ENCODE measurements at places on chromosomes 5 and 9.

GRCh38 chr9:34106110-34106509, 20.4 kb downstream of the DCAF12 start:
- no peak for DNase-seq

GRCh38 chr5:179536676-179537075, 13.7 kb upstream of the RUFY1 start:
- DNase-seq: no peak

GRCh38 chr9:137294091-137294680, 7.9 kb downstream of the NRARP start:
- peak; percentile 63 for DNase-seq

DNA sequence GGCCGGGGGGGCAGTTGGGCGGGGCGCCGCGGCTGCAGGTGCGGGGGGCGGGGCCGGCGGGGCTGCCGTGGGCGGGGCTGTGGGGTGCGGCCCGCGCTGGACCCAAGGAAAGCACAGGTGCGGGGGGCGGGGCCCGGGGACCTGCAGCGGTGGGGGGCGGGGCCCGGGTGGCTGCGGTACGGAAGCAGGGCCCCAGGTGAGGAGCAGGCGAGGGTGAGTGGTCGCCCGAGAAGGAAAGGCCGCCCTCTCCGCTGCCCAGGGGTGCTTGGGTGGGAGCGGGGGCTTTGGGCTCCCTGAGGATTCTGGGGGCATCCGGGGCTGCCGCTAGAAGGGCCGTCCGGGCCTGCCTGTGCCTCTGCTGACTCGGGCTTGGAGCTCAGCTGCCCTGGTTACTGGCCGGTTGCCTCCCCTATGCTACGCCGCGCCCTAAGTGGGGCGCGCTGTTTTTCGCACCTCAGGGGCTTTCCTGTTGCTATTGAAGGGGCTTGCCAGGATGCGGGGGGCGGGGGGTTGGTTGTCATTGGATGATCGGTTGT, 767 bp downstream of the RALGPS1 start:
- DNase-seq: no peak

DNA sequence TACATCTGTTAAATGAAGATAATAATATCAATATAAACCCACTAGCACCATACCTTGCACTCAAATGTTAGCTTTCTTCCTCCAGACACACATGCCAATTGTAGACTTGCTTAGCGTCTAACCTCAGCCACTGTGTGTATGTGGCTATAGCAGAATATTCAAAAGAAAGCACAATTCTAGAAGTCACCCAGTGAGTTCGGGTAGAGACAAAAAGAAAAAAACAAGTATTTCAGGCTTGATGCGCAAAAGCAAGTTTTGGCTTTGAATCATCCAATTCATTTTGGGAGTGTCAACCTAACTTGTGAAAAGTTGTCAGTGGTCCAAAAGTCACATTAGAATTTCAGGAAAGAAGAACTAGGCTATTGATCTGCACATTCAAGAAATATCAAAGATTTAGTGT, 167.4 kb downstream of the PRELID2 start:
- DNase-seq: no peak
